ENCODE measurements at places on chromosomes 12 and 14. TPM values are rescaled to one million over a fixed set of nuclear protein-coding genes. Genes with fewer than 3 reads are reported as not detected.

The PTPRO gene
- 0.25 TPM for total RNA-seq

The PPP1R36 gene
- not detected for total RNA-seq

The TSPAN19 gene
- total RNA-seq, result not detected

The RPS6KA5 gene
- 10.0 TPM for total RNA-seq

The CLEC2A gene
- not detected for total RNA-seq

The RPGRIP1 gene
- not detected for total RNA-seq

The ZNF891 gene
- total RNA-seq, result 1.1 TPM

The SERPINA12 gene
- not detected for total RNA-seq

The KRT6A gene
- not detected for total RNA-seq

The ADCY4 gene
- total RNA-seq, result 2.4 TPM

The SYNDIG1L gene
- total RNA-seq, result not detected

The ZFHX2 gene
- total RNA-seq, result 0.36 TPM

The TOMM20L gene
- total RNA-seq, result not detected

The ARF3 gene
- total RNA-seq, result 87.3 TPM

The ANKRD52 gene
- total RNA-seq, result 25.6 TPM

The EIF2S3B gene
- 3.1 TPM for total RNA-seq

The RERGL gene
- not detected for total RNA-seq

The INHBE gene
- total RNA-seq, result 1.0 TPM

The RILPL2 gene
- total RNA-seq, result 8.1 TPM

The ADAMTS20 gene
- not detected for total RNA-seq

The RARG gene
- total RNA-seq, result 4.6 TPM

The ITGB7 gene
- total RNA-seq, result 32.5 TPM

The ERBB3 gene
- total RNA-seq, result 1.9 TPM

The NID2 gene
- total RNA-seq, result not detected

All from activated naive CD4-positive, alpha-beta T cell treated with anti-CD3 and anti-CD28 coated beads for 36 hours (primary cell).